ENCODE measurements at places on chromosomes 2 and 18. TPM values are rescaled to one million over a fixed set of nuclear protein-coding genes. Genes with fewer than 3 reads are reported as not detected.

RGPD3 gene
- total RNA-seq = 0.20 TPM

SLC23A3 gene
- total RNA-seq = 0.72 TPM

TNS1 gene
- 10.2 TPM for total RNA-seq

SERPINB12 gene
- not detected for total RNA-seq

RETREG2 gene
- 88.8 TPM for total RNA-seq

PTPN2 gene
- 20.7 TPM for total RNA-seq

HOXD3 gene
- 0.20 TPM for total RNA-seq

SLC38A11 gene
- not detected for total RNA-seq

PRADC1 gene
- 26.1 TPM for total RNA-seq

ACMSD gene
- not detected for total RNA-seq

Data from A549 treated with CORT108297 at 1 μM for 4 hours (cell line).